Progenitor cell of endocrine pancreas (in vitro differentiated cells): ENCODE measurements at places on chromosomes 4 and X.

DNA sequence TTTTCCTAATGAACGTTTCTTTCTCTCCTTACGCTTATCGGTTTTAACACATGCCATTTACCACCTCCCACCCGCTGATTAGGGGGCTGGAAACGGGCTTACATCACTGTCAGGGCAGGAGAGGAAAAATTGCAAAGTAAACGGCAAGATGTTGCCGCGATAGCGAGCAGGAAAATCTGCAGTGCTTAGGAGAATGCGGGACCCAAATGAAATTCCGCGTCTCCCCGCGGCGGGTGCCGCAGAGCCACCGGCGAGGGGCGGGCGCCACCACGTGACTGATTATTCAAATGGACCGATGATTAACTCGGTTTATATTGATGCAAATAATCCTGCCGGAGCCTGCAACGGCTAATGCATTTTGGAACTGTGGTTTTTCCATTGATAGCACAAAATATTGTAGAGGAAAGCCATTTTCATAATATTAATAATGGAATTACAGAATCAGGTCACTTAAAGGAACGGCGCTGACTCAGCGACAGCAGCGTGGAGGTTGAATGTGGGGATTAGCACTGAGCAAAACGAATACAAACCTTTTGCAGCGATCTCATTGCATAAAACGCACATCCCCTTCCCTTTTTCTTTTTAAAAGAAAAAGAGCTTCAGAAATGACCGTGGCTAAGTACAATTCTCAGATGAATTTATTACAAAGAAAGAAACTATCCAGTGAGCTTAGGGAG is 224.2 kb downstream of the STIM2 start:
- peak; percentile 15 for DNase-seq

GRCh38 chrX:80812176-80812575 is 2.5 kb upstream of the BRWD3 start:
- DNase-seq, result no peak

GRCh38 chrX:10496345-10496965 is 123.9 kb downstream of the MID1 start:
- no peak for DNase-seq

- DNase-seq, result no peak
Measured at GRCh38 chr4:137664046-137664387, 131.7 kb upstream of the PCDH18 start.

- no peak for DNase-seq
Measured at GRCh38 chr4:24722026-24722568, 73.3 kb upstream of the SOD3 start.

- no peak for DNase-seq
Measured at GRCh38 chr4:70753630-70754029, 31.9 kb downstream of the RUFY3 start.

GRCh38 chr4:36445480-36445879 is 164.1 kb downstream of the DTHD1 start:
- no peak for DNase-seq

DNA sequence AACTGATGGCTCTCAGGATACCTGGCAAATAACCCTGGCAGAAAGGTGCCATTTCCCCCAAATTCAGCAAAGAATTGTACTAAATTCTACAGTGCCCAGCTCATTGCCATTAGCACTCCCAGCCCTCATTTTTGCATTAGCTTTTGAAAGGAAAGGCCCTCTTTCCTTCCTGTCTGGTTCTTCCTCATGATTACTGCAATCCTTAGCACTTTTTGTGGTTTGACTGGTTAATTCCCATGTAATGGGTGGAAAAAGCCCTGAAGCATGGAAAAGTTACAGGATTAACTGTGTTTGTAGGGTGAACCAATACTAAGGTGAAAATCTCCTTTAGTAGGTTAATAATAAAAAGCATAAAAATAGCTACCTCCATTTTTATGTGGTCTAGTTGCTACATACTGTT is 139.5 kb downstream of the NPNT start:
- DNase-seq, result no peak

GRCh38 chr4:10877076-10877475 is 192.5 kb upstream of the CLNK start:
- no peak for DNase-seq

GRCh38 chrX:70386235-70386634 is 36.9 kb upstream of the GDPD2 start:
- no peak for DNase-seq

GRCh38 chr4:157929486-157929885 is 243.3 kb downstream of the GASK1B start:
- no peak for DNase-seq

GRCh38 chrX:10667143-10667542 is 46.8 kb upstream of the MID1 start:
- no peak for DNase-seq

DNA sequence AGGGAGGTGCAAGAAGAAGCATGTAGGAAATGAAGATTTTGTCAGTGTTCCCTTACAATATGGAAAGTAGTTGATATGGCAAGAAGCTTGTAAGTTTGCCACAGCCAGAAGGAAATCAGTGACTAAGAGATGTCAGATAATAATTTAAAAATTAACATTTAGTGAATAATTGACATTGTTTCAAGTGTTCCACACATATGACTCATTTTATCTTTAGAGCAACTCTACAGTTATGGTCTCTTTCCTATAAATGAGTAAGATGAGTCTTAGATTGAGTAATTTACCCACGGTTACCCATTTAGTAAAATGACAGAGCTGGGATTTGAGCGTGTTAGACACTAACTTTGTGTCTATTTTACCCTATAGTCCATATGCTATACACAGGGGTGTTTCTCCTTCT is 300.3 kb upstream of the IRS4 start:
- DNase-seq, result no peak

DNA sequence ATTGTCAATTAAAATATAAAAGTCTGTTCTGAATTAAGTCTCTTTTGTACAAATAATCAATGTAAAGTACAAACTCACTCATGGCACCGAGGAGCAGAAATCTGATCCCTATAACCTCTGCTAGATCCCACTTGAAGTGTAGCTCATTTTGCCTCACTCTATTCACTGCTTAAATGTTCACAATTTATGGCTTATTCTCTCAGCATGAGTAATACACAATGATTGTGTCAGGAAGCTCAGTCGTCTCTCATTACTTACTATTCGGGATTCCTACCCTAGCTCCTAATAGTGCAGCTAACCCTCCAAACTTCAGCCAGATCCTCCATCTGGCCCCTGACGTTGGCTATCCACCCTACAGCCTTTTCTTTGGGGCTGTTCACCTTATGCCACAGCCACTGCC is 4.7 kb upstream of the AMMECR1 start:
- DNase-seq, result no peak

GRCh38 chr4:56181140-56181953 is 205.9 kb downstream of the AASDH start:
- no peak for DNase-seq

DNA sequence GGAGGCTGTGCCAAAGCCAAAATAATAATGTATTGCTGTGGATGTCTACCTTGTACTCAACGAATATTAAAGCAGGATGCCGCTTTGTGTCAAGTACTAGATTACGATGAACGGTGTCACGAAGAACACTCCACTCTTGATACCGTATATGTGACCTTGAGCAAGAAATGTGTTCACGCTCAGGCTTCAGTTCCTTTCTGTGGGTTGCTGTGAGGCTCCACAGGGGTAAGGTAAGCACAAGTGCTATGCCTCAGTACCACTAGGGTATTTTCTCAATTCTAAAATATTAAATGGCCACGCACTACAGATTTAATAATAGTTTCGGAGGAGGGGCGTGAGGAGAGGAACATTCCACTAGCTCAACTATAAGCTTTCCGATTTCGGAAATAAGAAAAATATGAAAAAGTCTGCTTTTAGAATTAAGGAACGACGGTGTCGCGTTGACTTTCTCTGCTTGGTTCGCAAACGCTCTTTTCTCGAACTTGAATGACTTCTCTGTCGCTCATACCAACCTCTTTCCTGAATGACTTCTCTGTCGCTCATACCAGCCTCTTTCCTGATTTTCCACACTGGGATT is 607 bp upstream of the SCOC start:
- no peak for DNase-seq

DNA sequence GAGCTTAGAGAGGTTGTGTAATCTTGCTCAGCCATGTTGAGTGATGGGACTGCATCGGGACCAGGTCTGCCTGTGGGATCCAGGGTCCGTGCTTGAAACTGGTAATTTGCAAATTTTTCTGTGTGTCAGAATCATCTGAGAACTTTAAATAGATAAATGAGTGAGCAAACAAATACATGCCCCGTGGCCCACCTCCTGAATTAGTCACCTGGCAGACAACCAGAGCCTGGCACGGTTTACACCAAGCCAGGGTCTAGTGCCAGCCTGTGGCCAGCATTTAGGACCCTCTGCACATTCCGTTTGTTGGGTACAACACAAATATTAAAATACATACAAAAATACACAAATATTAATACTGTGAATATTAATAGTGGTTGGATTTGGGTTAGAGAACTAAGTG is 90.6 kb upstream of the STOX2 start:
- no peak for DNase-seq

DNA sequence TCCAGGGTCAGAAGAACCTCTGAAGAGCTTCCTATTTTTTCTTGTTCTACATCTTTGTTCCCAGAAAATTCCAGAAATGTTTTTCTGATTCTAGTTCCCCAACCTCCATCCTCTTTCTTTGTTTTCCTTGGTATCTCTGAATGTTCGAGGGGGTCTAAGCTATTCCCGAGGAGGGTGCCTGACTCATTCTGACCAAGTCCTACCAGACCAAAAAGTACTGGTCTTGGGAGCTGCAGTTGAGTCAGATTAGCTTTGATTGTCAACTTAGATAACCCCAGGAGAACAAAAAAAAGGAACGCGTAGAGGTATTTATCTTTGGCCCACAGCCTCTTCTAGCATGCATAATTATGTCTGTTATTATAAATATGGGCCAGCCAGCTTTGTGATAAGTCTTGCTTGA is 12.1 kb upstream of the TENM3 start:
- no peak for DNase-seq

DNA sequence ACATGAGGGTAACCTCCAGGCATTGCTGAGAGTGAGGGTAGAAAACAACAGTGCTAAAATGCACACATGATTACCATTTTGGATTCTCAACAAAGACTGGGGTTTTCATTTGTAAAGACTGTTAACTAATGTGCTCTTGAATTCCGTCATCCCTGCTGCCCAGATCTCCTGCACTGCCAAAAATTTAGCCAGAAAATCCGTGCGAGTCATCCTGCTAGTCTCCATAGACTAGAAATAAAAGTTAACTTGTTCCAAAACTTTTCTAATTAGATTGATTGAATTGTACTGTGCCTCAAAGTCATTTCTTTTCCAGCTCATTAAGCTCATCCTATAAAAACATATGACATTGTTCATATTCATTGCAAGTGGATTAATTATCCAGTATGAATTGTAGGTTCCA is 99.8 kb downstream of the ARSF start:
- no peak for DNase-seq

DNA sequence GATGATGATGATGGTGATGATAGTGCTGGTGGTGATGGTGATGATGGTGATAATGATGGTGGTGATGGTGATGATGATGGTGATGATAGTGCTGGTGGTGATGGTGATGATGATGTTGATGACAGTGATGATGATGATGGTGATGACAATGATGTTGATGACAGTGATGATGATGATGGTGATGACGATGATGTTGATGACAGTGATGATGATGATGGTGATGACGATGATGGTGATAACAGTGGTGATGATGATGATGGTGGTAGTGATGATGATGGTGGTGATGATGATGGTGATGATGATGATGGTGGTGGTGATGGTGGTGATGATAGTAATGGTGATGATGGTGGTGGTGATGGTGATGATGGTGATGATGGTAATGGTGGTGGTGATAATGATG is 80.1 kb upstream of the MXRA5 start:
- DNase-seq, result no peak

DNA sequence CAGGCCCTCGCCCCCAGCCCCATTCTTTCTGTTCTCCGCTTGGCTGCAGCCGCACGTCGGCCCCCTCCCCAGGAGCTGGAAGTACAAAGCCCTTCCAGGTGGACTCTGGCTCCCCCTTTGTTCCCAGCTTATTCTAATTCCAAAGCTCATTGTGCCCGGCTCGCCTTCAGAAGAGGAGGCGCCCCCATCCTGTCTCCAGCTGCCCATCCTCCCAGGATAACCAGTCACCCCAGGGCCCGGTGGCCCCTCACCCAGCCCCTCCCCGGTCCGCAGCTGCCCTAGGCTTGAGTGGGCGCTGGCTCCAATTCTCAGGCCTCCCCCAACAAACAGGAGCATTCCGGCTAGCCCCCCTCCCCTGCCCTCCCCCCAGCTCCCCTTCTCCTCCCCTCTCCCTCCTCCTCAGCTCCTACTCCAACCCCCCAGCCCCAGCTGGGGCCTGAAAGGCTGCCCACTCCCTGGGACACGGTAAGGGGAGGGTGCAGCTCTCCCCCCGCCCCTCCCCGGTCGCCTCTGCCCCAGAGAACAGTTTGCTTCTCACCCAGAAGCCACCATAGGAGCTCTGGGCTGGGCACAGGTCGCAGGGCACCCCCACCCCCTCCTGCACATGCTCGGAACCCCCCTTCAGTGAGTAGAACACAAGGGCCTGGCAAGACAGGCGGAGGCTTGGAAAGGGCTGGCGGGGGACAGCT is 3.1 kb upstream of the SLC6A8 start:
- DNase-seq, result no peak

DNA sequence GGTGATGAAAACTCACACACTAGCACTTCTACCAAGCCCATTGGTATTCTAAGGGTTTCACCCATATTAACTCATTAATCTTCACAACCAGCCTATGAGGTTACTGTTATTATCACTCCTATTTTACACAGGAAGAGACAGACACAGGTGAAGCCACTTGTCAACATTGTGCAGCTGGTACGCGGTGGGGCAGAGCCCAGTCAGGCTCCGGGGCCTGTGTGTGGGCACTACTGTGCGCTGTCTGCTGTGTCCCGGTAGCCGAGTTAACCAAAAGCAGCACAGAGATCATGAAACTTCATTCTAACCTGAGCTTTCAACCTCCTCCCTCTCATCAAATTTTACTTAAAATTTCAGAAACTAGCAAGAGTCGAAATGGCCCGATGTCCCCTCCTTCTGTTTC is 111.3 kb downstream of the PHKA2 start:
- DNase-seq, result no peak

- no peak for DNase-seq
Measured at GRCh38 chr4:821631-822030, 4.3 kb downstream of the CPLX1 start.

DNA sequence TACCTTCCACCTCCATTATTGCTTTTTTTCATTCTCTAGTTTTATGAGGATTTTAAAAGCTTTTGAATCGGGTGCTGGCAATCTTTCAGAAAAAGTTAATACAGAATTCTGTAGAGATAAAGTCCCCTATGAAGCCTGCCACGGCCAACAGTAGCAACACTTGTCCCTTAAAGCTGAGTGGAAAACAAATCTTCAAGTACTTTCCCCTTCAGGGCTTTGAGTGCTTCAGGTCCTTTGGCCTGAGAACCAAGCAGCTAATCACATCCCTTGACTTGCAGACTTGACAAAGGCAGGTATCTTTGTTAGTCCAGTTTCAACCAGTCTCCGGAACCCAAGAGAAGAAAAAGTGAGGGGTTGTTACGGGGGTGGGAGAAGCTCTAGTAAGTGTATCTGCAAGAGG is 144.4 kb downstream of the ATG4A start:
- DNase-seq, result no peak

DNA sequence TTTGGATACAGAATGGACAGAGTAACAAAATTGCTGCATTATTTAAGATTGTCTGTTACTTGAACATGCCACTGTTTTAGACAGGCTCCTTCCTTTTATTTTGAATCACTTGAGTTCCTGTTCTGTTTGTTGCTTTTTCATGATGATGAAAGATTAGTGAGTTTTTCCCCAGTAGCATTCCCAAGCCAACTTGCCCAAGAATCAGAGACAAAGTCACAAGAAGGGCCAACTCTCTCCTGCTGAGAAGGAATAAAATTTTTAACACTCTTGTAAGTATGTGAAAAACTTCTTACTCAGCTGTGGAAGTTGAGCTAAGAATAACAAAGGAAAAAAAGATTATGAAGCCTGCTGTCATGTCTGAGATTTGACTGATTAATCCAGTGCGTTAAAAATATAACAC is 104.2 kb downstream of the KLHL8 start:
- no peak for DNase-seq
